Aorta (tissue), 5 donors: ENCODE measurements at places on chromosomes 1 and 21. TPM values are rescaled to one million over a fixed set of nuclear protein-coding genes. Genes with fewer than 3 reads are reported as not detected.

DNA sequence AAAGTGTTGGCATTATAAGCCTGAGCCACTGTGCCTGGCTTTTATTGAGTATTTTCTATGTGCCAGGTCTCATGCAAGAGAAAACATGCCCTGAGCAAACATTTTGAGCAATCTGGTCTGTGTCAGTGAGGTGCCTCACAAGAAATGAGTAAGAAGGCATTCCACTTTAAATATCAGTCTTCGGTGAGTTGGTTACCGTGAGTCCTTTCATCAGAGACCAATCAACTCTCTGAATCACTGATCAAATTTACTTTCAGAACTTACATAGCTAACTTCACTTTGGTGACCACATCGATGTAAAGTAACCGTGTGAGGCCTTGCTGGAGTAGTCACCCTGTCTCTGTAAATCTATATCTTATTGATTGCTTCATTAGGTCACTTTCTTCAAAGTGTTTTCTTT lies 14.3 kb upstream of the DDX59 start:
- DNase-seq, result no peak

GRCh38 chr21:44909719-44910118 lies 11.0 kb downstream of the ITGB2 start:
- no peak for DNase-seq

- DNase-seq, result peak; percentile 74
Measured at GRCh38 chr1:23979387-23979880, 693 bp downstream of the SRSF10 start.

DNA sequence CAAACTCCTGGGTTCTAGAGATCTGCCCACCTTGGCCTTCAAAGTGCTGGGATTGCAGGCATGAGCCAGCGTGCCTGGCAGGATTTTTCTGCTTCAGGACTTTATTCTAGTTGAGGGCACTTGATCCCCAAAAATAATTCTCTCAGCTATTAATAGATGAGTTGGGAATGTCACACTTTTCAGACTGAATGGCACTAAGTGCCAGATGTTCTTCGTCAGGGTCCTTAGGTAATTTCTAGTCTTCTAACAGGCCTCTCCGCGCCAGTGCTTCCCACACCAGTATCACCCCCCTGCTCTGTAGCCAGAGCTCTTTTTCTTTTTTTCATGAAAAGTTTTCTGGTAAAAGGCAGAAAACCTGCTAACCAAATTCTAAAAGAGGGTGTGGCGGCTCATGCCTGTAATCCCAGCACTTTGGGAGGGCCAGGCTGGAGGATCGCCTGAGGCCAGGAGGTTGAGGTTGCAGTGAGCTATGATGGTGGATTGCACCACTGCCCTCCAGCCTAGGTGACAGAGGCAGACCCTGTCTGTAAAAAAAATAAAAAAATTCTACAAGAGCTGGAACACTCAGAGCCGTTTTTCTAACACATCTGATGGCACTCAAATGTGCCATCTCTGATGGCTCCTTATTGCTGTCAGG lies 6.1 kb upstream of the SARS1 start:
- DNase-seq, result no peak

DNA sequence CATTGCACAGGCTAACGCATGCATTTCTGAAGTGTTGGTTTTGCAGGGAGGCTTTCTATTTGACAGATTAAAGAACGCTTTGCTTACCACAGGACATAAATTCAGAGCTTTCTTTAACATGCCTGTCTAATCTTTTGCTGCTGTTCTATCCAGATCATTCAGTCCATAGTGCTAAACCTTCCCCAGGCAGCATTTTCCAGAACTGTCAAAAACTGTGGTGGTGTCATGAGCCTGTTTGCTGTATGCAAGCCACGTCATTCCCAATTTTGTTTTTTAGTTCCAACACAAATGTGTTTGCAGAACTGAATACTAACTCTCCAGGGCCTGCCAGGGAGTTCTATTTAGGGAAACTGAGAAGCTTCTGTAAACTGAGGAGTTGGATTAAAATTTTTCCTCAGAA lies 390.5 kb upstream of the LYPLAL1 start:
- no peak for DNase-seq

The CA6 gene
- polyA plus RNA-seq, result not detected

DNA sequence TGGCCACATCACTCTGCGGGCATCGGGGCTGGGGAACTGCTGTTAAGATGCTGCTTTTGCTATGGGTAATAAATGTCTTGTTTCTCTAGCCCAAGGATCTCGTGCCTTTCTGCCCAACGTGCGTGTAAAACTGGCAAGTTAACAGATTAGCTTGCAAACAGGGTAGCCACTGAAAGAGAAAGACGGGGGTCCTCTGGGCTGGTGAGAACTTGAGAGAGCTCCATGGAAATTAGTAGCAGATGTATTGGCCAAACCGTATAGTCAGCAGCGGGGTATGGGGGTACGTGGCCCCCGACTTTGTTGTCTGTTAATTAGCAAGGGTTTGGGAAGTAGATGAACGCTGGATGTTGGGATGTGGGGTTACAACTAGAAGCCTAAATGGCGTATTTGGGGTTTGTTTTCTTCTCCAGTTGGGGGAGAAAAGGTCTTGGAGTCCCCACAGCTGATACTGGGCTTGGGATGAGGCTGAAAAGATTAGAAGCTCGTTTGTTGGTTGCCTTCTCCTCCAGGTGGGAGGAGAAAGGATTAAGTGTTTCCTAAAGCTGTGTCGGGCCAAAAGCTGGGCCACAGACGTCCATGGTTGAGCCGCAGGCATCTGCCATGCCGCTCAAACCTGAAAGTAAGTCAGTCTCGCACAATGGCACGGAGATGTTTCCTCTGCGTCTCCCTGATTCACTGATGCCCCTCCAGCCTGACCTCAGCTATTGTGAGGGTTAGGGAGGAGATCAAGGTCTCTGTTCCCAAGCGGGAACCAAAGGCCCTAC lies 32.3 kb upstream of the C1orf174 start:
- no peak for DNase-seq

The TMEM240 gene
- 1.1 TPM for polyA plus RNA-seq

- DNase-seq, result no peak
Measured at GRCh38 chr1:57188168-57188567, 222.4 kb upstream of the C8B start.

GRCh38 chr1:9213956-9214355 lies 20.6 kb upstream of the H6PD start:
- DNase-seq, result no peak

DNA sequence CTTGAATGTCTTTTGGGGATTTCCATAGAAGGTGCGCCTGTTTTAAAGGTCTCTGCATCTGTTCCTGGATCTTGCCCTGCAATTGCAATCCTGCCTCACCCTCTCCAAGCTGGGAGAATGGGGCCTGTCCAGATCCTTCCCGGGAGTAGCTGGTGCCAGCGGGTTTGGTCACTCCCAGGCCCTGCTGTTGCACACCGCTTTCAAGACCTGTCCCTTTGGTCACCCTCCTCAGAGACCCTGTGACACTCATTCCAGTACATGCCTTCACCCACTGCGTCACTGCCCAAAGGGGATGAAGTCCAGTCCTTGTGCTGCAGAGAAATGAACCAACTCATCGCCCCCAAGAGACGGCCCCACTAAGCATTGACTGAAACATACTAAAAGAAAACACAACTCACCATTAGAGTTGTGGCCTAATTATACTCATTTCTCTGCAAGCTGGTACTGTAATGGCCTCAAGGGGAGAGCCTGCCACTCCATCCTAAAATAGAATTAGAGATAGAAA lies 1.9 kb upstream of the IRF2BP2 start:
- DNase-seq, result peak; percentile 79

DNA sequence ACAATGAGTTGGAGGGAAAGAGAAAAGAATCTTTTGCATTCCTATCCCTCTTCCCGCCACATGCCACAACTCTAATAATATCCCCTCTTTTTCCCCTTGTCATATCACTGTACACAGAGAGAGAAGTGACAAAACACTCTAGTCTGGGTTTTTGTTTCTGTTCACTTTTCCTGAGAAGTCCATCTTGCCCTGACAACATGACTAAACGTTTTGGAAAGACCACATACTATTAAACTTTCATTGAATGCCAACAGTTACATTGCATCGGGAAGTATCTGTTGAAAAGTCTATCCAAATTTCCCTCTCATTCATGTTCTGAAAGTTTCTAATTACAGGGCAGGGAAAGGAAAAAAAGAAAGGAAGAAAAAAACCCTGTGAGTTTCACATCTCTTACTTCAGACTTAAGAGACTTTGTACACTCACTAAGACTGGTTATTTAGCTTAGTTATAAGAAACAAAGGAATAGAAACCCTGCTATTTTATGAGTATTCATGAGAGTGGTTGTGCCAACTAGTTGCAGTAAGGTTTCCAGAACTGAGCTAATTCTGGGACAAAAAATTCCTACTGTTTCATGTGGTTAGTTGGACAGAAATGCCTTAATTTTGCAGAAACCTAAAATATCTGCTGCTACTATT lies 16.9 kb downstream of the PLA2G4A start:
- DNase-seq, result no peak

GRCh38 chr1:67755619-67756018 lies 70.6 kb downstream of the GADD45A start:
- no peak for DNase-seq

The PRELP gene
- polyA plus RNA-seq, result 152 TPM

- DNase-seq, result no peak
Measured at GRCh38 chr1:203776636-203777035, 11.7 kb downstream of the LAX1 start.

DNA sequence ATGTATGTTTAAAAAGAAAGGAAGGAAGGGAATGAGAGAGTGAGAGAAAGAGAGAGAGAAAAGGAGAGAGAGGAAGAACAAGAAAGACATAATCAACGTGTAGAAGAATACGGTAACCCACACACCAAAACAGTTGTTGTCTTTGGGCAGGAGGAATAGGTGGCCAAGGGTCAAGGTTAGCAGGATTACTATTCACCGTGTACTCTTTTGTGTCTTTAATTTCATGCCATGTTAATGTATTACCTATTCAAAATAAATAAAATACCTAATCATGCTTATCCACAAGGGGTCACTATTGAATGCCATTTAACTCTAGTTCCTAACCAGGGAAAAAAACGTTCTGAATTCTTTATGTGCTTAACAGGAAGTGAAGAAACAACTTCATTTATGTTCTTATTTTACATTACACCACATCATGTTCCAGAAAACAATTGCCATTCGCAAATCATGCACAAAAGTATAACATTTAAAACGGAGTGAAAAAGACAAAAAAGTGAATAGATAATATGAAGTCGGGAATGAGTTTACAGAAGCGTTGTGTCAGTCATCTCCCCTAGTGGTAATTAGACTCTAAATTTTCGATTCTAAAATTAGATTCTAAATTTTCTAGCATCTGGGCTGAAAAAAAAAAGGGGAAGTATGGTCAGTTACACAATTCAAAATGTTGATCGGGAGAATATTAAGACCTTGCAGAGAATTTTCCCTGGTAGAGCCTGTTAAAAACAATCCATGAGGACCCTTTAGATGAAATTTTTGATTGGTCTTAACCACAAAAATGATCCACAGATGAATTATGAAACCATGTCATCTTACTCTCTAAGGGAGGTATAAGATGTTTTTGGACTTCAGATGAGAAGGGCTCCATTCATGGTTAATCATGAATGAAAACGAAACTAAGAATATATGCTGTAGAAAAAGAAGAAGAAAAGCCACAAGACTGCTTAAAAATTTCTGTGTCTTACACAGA lies 700 bp upstream of the KMO start:
- DNase-seq, result no peak

DNA sequence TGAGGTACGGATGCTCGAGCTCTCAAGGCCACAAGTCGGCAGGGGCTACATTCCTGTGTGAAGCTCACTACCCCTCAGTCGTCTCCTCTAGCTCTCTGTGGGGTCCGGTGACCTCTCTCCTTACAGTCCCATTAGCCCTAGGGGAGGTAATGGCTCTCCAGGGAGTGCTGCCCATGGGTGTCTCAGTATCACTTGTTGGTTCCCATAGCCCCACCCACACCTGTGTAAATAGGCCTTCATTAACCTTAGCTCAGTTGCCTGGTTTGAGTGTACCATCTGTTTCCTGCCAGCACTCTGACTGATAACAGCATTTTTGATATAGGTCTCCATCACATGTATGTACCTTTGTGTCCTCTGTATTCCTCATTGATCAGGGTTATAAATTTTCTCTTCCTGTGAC lies 133.2 kb upstream of the KCNJ15 start:
- no peak for DNase-seq

GRCh38 chr1:230408971-230409370 lies 17.2 kb downstream of the PGBD5 start:
- DNase-seq, result no peak

GRCh38 chr1:60911966-60912697 lies 170.2 kb upstream of the NFIA start:
- no peak for DNase-seq

The CCDC24 gene
- polyA plus RNA-seq, result 29.7 TPM

The CD48 gene
- 1.7 TPM for polyA plus RNA-seq

- DNase-seq, result peak; percentile 80
Measured at GRCh38 chr1:159921700-159922504, 3.4 kb downstream of the TAGLN2 start.

DNA sequence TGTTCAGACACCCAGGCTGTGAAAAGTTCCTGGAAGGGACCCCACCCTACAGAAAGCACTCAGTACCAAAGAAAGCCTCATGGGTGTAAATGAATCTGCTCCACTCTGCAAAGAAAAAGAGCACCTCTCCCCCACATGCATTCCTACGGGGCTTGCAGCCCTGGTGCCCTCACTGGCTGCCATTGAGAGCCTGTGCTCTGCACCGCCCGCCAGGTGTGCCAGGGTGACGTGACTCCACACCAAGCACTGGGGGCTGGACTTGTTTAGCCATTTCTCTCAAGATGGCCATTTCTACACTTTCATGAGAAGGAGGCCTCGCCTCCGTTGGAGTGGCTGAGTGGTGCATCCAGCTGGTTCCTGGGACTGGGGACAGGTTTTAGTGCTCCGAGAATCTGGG lies 380.5 kb upstream of the VAMP3 start:
- DNase-seq, result peak; percentile 10

GRCh38 chr1:206924592-206925105 lies 2.9 kb upstream of the FCMR start:
- no peak for DNase-seq

DNA sequence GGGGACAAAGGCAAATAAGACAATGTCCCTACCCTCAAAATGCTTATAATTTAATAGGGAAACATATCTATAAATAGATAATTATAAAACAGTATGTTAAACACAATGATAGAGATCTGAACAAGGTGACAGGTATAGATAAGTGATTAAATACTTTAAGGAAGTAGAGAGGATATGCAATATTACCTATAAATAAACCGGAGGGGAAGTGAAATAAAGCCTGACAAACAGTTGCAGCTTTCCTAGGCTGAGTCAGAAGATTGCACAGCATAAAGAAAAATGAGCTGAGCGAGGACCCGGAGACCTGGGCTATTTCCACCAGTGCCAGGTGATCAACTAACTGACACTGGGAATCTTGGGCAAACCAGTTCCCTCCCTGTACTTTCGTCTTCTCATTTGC lies 11.5 kb upstream of the PSRC1 start:
- DNase-seq, result no peak
